GOT3 (cell line): ENCODE measurements at places on chromosomes 12 and 14.

DNA sequence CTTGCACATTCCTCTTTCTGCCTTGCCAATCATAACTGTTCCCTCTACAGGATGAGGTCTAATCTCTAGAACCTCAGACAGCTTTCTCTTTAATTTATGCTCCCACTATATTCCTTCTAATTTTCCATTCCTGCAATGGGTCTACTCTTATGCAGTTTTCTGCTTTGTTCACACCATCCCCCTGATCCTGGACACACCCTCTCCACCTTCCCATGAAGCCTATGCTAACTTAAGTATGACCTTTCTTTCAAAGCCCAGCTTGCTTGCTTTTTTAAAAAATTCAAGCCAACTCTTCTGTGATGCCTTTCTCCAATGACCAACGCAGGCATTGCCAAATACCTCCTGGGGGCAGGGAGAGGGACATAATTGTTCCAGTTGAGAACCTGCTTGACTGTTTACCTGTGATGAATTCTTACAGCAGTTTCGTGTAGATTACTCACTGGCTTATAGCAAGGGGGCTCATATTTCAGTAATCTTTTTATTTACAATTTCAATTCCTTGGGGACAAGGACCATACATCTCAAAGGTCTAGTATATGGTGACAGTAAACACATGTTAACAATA, 7.8 kb downstream of the SLC38A1 start:
- DNase-seq, result no peak

DNA sequence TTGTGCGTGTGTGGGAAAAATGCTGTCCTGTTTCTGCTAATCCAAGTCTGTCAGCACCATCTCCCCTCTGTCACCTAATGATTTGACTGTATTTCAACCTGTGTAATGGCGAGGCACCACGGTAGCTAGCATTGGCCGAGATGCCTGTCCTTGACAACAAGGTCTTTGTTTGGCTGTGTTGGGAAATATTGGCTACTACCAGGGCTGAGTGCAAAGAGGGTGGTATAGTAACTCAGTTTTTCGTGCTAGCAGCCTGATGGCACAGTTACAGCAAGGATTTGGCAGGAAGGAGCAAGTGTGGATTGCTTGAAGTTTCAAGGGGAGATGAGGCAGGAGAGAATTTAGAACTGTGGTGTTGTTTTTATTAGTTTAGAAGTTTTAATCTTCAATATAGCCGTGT, 440.3 kb upstream of the RGS6 start:
- no peak for DNase-seq

DNA sequence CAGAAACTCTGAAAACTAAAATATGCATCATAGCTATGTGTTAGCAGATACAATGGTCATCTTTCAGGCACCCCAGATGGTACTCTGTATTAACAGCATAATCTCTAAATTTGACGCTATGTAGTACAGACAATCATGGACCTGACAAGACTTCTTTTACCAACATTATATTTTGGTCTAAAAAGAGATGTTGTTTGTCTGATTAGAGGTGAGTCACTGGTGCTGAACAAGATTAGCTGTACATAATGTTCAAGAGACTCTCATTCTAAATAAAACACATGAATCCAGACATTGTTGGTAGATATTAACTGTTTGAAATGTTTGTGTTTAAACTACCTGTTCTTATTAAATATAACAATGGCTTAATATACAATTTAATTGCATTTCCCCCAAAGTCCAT, 146.4 kb upstream of the LMNTD1 start:
- DNase-seq, result no peak

GRCh38 chr12:25495331-25496097, 57.6 kb downstream of the LMNTD1 start:
- DNase-seq, result no peak
